ENCODE measurements at places on chromosomes 6 and 20.

GRCh38 chr6:156942266-156942665 is 165.1 kb downstream of the ARID1B start:
- DNase-seq = no peak

DNA sequence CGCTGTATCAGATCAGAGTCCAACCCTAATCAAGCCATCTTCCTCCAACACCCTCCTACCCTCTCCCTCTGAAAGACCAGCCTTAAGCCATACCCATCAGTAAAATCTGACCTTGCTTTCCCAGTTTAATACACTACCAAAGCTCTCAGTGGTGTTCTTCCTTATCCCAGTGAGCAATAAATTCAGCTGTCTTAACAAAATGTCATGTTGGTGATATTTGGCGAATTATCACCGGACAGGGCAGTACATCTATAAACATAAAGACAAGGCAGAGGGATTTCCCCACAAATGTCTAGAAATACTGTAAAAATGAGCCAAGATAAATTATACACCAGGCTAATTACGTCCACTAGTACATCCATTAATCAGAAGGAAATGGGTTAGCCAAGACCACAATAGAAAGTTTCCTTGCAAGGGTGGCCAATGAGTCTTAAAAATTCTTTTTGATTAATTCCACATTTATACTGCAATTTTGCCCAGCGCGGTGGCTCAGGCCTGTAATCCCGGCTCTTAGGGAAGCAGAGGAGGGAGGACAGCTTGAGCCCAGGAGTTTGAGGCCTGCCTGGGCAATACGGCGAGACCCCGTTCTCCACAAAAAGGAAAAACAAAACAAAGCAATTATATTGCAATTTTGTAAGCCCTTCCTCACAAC is 905 bp downstream of the RARS2 start:
- DNase-seq = no peak

- no peak for DNase-seq
Observed at GRCh38 chr20:22974354-22974753, 60.8 kb upstream of the SSTR4 start.

DNA sequence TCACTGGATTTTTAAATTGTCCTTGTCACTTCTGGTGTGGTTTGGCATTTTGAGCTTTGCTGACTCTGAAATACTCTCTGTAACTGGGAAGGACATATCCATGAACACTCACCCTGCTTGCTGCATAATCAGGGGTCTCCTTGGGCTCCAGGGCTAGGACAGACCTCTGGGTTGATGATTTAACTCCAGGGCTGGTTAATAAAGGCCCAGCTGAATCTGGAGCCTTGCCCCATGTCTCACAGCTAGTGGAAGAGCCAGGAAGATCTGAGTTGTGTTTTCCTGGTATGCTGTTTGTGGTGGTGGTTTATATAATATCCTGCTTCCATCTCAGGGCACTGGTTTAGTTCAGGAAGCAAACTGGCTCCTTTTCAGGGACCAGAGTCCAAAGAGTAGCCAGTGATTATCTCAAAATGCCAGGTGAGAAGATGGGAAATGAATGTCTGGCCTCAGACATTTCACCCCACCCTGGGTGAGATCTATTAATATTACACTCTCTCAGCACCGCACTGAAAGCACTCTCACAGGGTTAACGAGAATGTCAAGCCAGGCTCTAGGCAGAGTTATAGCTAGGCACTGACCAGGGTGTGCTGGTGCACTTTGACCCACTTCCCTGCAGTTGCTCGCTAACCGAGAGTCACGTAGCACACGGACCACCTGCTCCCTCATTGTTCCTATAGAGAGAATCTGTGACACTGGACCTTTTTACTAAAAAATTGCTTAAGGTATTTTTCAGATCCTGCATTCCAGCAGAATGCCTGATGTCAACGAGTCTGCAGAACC is 90.1 kb upstream of the SLC22A16 start:
- no peak for DNase-seq

DNA sequence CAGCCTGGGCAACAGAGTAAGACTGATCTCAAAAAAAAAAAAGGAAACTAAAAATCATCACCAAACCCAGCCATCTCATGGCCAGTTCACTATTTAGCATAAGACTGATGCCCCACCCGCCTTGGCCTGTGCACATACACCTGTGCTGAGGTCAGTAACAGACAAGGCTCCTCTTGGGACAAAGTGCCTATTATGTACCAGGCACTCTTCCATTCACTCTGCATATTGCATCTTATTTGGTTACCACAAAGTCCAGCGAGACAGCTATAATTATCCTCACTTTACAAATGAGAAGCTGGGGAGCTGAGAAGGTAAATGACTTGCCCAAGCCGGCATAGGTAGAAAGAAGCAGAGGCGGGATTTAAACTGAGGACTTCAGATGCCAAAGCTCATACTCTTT is 3.8 kb downstream of the PTPRT start:
- DNase-seq = no peak

DNA sequence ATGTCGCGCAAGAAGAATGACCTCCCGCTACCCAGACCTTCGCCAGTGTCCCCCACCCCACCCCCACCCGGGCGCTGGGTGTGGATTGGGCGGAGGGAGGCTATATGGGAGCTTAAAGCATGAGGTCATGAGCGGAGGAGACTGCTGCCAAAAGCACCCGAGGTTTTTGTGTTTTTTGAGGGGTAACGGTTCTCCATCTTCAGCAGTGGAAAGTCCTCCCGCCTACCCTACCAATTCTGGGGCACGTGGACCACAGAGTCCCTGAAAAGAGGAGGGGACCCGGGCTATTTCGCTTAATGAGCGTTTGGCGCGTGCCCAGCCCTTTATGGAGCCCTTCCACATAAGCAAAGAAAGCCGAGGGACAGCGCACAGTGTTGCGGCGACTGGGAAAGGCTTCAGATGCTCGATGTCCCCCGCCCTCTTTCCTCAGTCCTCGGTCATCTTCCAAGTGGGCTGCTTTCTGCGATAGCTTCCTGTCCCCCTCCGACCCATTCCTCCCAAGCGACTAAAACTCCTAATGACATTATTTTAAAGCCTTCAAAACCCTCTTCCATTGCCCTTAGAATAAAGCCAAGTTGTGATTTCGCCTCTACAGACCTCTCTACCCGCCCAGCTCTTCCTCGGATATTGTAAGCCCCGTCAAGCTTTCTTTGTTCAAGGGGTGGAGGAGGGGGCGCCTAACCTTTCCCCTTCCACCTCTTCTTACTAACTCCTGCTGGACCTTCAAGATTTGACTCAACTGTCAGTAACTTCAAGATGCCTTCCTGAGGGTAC is 2.1 kb upstream of the TRERF1 start:
- DNase-seq = peak; percentile 18

DNA sequence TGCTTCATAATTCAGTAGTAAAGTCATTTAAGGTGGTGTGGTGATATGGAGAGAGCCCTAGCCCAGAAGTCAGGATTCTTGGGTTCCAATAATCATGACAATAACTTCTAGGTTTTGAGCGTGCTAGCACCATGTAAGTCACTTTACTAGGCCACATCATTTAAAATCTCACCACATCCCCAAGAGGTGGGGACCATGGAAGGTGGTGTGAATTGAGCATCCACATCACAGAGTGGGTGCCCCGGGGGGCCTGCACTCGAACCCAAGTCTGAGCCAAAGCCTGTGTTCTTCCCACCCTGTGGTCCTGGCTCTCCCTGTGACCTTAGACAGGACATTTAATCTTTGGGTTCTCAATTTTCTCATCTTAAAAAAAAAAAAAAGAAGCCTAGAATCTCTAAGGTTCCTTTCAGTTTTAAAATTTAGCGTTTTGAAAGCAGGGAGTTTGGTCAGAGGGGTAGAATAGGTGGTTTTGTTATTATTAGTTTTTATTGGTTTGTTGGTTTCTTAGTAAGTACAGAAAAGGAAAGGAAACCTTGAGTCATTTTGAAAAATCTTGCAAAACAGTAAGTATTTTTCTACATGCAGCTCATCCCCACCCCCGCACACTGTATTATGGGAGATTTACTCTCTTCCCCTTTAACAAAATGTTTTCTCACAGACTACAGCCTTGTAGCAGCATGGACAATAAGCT is 26.4 kb downstream of the ARMC2 start:
- DNase-seq = peak; percentile 60

- no peak for DNase-seq
Observed at GRCh38 chr20:48721324-48722001, 106.3 kb downstream of the PREX1 start.

GRCh38 chr6:43091436-43091991 is 15.4 kb downstream of the PTK7 start:
- no peak for DNase-seq

DNA sequence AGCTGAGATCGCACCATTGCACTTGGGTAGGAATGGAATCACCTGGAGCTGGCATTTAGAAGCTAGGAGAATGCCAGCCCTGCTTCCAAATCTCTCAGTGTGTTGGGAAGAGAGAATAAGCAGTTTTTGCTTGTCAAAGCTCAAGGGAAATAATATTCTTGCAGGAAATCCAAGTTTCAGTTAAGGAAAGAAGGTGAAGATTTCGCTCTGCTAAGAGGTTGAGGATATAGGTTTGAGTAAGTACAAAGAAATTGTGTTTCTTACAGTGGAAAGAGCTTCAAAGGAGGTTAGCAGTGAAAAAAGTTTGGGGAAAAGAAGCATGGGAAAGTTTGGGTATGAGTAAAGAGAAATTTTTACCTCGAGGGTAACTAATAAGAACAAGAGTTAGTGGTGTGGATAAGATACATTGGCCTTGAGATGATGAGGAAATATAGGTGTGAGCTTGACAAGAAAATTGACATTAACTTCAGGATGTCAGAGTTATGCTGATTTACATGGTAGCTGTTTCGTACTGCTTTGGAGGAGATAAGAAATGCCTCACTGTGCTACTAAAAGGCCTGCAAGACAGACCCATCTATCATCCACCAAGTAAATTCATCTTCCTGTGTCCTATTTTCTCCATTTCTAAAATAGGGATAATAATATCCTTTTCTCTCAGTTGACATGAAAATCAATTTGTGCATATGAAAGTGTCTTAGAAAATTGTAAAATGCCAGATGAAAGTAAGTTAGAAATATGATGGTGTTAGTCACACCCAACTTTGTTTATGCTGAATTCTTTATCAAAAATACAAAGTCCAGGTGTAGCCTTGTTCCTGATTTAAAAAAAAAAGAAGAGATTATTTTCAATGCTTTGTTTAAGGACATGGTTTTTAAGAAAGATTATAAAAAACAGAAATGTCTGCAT is 12.8 kb upstream of the HINT3 start:
- no peak for DNase-seq

DNA sequence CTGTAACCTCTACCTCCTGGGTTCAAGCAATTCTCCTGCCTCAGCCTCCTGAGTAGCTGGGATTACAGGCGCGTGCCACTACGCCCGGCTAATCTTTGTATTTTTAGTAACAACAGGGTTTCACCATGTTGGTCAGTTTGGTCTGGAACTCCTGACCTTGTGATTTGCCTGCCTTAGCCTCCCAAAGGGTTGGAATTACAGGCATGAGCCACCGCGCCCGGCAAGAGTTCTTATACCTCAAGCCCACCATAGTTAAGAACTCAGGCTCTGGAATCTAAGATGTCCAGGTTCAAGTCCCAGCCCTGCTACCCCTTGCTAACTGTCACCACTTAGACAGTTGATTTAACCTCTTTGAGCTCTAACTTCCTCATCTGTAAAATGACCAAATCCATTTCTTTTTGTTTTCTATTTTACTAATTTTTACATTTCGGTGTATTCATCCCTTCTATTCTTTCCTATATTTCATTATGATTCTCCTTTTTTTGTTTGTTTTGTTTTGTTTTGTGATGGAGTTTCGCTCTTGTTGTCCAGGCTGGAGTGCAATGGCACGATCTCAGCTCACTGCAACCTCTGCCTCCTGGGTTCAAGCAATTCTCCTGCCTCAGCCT is 104.8 kb upstream of the ZNF217 start:
- no peak for DNase-seq

DNA sequence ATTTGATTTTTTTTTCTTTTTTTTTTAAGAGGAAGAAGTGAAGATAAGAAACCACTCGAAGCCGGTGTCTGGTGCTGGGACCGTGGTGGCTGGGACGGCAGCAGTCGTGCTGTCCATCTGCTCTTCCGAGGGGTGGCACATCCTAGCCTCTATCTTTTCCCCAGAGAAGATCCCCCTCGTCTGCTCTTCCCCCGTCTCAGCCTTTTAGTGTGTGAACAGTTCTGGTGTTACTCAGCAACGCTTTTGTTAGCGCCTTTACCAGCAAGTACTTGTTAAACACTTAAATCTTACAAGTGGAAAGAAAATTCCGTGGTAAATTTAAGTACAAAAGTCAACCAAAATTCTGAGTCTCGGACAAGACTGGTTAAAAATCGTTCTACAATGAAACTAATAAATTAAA is 90.1 kb downstream of the RSPH3 start:
- DNase-seq = no peak

- DNase-seq = no peak
Observed at GRCh38 chr20:21507400-21508229, 6.2 kb downstream of the NKX2-2 start.

GRCh38 chr20:57451431-57451794 is 60.2 kb downstream of the RBM38 start:
- DNase-seq = no peak

DNA sequence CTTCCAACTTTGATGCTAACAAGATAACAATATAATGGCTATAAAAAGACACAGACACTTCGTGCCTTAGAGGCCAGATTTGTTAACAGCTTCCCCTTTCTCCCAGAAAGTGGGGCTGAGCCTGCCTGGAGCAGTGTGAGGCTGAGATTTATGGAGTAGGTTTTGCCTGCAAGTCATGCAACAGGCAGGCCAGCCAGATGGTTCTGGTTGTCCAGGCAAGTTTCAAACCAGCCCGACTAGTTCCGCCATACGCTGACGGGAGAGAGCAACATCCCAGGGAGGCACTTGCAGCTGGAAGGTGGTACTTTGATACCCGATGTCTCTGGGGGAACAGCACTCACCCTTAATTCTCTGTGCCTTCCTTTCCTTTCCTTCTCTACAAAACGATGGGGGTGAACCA is 81.3 kb upstream of the NAA20 start:
- no peak for DNase-seq

DNA sequence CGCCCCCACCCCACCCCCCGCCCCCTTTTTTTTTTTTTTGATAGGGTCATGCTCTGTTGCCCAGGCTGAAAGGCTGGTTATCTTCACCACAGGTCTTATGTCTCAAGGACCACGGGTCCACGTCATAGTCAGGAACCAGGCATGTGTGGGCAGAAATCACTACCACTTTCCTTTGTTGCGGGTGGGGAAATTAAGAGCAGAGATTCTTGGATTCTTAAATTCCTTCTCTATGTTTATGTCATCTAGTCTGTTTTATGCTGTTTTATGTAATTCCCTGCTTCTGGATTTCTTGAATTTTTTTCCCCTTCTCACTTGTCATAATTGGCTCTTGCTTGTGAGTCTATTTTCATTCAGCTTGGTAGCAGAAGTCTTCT is 25.8 kb upstream of the PLCG1 start:
- no peak for DNase-seq

- DNase-seq = no peak
Observed at GRCh38 chr20:2163312-2163711, 61.7 kb downstream of the STK35 start.
